ENCODE measurements at places on chromosomes 16 and 17.

DNA sequence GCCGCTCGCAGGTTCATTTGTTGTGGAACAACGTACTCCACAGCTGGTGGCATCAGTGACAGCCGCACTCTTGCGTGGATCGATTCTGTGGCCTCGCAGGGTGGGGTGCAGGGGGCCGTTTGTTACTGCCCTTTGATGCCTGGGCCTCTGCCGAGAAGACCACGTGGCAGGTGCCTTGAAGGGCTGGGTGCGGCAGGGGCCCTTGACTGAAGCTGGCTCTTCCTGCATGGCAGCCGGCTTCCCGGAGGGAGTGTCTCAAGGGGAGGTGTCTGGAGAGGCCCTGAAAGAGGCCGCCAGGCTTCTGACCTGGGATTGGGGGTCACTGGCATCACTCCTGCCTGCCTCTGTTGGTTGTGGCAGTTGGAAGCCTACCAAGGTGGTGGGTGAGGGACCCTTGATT is 43.8 kb downstream of the TBCD start:
- no peak for DNase-seq

- peak; percentile 41 for DNase-seq
These were observed 1.2 kb downstream of the DUSP14 start for GRCh38 chr17:37490638-37491614.

GRCh38 chr16:69481901-69482341 is 57.5 kb downstream of the CYB5B start:
- no peak for DNase-seq

- no peak for DNase-seq
These were observed 15.4 kb upstream of the ARHGAP17 start for GRCh38 chr16:25030420-25031131.

Measured in GM20000 (cell line).